GM12892 (cell line): ENCODE measurements at places on chromosomes 5 and 9.

GRCh38 chr5:121296356-121296755, 555.3 kb upstream of the FTMT start:
- DNase-seq: no peak

DNA sequence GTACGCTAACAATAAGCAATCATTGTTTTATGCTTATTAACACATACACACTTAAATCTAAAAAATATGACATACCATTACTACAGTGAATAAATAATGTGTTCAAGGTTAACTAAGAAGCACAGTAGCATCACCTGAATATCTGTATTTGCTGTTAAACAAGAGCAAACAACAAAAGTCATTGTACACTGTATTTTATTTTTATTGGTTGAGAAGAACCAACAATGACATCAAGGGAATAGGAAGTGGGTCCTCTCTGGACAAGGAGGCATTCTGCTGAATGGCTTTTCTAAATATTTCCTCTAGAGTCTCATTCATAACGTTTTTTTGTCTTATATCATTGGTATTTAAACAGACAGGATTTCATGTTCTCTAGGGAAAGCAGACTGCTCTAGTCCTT, 460.4 kb downstream of the CDH9 start:
- DNase-seq: no peak

DNA sequence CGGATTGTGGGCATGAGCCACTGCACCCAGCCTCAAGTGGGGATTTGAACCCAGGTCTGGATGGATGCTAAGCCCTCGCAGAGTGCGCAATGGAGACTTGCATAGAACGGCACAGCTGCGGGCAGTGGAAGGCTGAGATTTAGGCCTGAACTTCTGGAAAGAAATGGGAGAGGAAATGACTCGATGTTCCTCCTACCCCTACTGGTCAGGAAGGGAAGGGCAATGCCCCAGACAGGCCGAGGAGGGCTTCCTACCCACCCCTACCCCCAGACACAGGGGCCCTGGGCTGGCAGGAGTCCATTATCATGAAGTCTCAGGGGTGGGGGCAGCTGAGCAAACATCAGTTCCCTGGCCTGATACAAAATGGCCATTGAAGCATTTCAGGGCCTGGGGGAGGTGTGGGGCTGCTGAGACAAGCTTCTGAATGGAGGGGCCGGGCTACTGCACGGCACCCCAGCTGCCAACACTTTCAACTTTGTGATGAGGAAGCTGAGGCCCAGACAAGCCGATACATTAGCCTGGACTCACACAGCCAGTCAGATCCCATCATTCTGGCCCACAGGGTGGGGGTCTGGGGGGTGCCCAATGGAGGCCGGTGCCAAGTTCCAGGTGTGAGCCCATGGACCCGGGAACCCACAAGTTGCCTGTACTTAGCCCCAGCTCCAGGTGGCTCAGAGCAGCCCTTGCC, 13.5 kb upstream of the WDR38 start:
- DNase-seq: no peak

GRCh38 chr5:368183-369084, 46.9 kb downstream of the AHRR start:
- DNase-seq: no peak

DNA sequence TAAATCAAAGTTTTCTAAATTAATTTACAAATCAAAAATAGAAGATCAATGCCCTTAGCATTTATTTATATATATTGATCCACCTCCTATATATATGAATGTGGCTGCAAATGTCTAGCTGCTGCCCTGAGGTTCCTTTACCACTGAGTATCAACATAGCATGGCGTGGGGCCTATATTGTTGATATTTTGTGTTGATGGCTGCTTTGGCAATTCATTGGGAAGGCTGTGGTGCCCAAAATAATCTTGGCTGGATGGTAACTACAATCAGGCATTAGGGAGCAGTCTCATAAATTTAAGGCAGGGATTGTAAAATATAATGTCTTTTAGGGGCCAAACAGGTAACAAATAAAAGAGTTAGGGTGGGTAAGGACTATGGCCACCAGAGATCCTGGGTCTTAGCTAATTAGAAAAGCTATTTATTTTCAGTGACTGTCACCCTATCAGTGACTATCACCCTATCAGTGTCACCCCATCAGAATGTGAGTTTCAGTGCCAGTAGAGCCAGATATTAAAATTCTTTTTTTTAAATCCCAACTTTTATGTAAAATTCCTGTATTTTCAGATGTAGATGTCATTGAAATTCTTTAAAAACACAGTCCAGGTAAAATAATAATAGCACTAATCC, 190.7 kb upstream of the PCSK5 start:
- no peak for DNase-seq

GRCh38 chr5:777756-778161, 6.8 kb downstream of the ZDHHC11B start:
- DNase-seq: no peak

GRCh38 chr9:89309608-89310474, 1.2 kb upstream of the CKS2 start:
- no peak for DNase-seq

DNA sequence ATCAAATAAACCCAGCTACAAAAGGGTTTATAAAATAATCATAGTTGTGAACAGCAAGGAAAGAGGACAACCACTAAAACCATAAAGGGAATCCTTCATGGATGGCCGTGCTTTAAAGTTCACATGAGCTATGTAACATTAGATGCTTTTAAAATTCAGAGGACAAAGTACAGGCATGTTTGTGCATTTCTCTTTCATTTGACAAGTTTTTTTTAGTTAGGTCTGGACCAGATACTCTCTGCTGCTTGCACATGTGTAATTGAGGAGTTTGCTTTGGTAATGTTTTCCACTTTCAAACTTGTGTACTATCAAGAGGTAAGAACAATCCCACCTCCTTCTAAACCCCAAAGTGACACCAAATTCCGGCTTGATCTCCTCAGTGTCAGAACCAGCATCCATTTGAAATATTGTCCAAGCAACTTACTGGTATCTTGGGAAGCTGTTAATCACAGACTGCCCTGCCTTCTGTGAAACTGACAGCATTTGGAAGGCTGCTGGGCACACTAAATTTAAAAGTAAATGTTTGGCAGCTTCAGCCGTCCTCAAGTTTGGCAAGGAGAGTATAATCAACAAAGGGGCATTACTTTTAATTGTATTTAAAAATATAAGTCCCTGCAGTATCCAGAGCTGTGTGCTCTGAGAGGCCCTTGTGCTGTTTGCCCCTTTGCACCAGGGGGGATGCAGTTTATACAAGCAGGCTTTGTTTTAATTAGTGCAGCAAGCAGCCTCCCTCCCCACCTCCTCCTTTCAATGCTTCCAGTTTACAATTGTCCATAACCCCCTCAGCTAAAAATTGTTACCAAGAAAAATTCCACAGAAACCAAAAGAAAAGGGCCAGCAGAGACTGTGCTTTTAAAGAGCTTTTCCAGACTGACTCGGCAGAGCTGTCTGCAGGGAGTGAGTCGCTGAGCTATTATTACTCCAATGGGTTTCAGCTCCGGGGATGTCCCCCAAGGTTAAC, 328.3 kb upstream of the MPDZ start:
- no peak for DNase-seq

DNA sequence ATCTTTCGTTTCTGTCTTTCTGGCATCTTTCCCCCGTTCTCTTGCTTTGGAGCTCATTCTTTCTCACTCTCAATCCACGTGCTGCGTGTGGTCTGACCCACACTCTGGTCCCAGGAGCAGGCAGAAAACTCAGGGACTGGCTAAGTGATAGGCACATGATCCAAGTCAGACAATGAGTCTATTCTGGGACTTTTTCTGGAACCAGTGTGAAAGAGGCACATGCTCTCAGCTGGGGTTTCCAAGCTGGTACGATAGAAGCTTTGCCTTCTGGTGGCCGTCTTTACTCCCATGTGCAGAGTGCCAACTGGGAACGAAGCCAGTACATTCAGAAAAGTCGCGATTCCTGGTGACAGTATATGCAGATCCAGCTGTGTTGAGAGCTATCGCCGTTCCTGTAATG, 94.4 kb downstream of the PDZD2 start:
- no peak for DNase-seq

DNA sequence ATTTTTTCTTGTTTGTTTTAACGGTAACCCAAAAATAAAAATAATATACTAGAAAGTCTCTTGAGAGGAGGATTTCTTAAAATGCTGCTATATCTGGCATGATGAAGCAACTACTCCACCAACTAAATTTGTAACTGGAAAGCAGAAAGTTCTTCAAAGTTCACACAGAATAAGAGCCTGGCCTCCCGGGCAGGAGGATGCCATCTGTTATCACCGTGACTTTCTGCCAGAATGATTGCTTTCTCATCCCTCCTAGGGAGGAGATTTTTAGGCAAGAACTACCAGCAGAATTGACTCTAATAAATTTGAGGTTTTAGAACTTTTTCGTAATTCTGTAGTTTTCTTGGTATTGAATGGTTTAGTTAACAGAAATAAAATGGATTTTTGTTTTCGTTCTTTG, 464.6 kb upstream of the ACTBL2 start:
- no peak for DNase-seq

- DNase-seq: no peak
Observed at GRCh38 chr5:122154491-122154890, 25.1 kb downstream of the ZNF474 start.

DNA sequence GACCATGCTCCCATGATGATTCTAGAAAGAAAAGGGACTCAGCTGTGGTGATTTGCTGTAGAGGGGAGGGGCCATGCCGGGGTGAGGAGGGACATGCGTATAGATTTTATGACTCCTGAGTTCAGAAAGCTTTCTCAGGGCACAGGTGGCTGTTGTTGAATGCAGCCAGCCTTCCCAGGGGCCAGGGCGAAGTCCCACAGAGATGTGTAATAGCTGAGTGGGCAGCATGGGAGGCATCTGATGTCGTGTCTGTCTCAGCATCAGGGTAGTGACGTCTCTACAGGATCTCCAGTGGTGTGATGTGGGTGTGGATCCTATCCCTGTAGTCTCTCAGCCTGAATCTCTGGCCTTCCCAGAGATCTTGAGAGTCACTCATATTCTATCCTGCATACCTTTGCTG, 7.8 kb upstream of the BOD1 start:
- DNase-seq: no peak

GRCh38 chr9:133971121-133971951, 20.8 kb downstream of the VAV2 start:
- no peak for DNase-seq
